NCI-H2171 (cell line): ENCODE measurements at places on chromosomes 13 and 19.

GRCh38 chr19:801030-801860 lies 4.0 kb downstream of the PTBP1 start:
- no peak for DNase-seq

GRCh38 chr13:20193907-20194631 lies 1.3 kb upstream of the GJB2 start:
- no peak for DNase-seq

- no peak for DNase-seq
Observed at GRCh38 chr13:25890671-25891212, 161.1 kb downstream of the SHISA2 start.

DNA sequence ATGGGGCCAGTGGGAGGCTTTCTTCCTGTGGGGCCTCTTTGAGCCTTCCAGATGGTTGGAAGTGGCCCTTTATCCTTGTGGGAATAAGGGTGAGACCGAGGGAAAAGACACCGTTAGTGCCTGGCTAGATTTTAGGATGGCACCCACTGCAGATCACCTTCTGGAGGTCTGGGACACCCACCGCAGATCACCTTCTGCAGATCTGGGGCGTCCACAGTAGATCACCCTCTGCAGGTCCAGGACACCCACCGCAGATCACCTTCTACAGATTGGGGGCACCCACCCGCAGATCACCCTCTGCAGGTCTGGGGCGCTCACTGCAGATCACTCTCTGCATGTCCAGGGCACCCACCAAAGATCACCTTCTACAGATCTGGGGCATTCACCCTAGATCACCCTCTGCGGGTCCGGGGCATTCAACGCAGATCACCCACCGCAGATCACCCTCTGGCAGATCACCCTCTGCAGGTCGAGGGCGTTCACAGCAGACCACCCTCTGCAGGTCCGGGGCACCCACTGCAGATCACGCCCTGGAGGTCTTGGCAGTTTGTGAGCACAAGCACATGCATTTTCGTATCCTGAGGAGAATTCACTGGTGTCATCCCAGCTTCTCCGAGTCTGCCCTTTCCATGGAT lies 153.4 kb upstream of the TSHZ3 start:
- no peak for DNase-seq

DNA sequence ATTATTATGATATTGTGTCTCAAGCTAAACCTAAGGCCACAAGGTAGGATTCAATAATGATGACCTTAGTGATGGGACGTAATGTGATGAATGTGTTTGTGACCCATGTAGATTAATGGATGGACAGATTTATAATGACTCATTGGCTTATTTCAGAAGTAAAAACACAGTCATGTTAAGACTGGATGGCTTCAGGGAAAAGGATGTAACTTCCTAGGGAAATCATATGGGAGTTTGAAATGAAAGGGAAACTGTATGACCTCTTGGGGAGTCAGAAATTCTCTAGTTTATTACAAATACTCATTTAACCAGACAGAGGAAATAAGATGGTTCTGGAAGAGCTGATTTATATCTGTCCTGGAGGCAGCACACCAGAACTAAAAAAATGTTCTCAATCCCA lies 2.9 kb downstream of the EDNRB start:
- DNase-seq = no peak
